Stimulated activated CD8-positive, alpha-beta memory T cell treated with anti-CD3 and anti-CD28 coated beads, Interleukin-2, amount 100 ng/mL, for 1 hour (primary cell): ENCODE measurements at places on chromosomes 16 and 17.

GRCh38 chr16:67146523-67147357 lies 4.1 kb downstream of the B3GNT9 start:
- DNase-seq, result no peak

DNA sequence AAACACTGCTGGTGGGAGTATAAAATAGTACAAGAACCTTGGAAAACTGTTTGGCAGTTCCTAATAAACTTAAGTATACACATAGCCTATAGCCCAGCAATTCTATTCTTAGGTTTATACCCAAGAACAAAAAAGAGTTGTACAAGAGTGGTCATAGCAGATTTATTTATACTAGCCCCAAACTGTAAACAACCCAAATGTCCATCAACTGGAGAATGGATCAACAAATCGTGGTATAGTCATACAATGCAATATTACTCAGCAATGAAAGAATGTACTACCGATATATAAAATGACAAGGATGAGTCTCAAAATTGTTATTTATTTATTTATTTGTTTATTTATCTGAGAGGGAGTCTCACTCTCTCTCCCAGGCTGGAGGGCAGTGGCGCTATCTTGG lies 23.1 kb downstream of the GNGT2 start:
- no peak for DNase-seq

DNA sequence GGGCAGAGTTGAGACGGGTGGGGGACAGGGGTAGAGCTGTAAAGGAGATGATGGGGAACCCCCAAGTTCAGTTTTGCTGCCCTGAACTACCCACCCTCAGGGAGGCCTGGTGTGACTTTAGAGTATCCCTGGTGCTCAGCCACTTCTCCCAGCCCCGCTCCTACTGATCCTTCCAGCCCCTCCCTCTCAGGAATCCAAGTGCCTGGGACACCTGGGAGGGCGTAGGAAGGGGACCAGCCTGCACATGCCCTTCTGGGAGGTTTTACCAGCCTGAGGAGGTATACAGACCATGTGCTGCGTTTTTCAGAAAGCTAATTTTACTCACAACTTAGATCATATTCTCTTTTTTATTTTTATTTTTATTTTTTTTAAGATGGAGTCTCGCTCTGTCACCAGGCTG lies 4.1 kb downstream of the ST6GALNAC2 start:
- no peak for DNase-seq

DNA sequence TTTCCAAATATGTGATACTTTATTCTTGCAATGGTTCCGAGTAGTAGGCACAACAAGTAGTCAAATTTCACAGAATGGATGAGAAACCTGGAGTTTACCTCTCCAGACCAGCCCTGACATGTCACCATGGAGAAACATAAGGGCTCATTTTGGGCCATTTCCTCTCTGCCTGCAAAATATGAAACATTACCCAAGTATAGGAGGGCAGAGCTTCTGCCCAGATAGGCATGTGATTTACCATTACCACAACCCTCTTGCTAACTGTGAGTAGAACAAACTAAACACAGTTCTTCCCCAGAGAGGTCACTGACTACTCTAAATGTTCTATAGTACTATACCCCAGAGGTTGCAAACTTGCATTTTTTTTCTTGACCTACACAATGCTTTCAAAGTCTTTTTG lies 15.7 kb upstream of the KPNB1 start:
- no peak for DNase-seq

GRCh38 chr16:24281466-24281865 lies 25.3 kb downstream of the CACNG3 start:
- no peak for DNase-seq

DNA sequence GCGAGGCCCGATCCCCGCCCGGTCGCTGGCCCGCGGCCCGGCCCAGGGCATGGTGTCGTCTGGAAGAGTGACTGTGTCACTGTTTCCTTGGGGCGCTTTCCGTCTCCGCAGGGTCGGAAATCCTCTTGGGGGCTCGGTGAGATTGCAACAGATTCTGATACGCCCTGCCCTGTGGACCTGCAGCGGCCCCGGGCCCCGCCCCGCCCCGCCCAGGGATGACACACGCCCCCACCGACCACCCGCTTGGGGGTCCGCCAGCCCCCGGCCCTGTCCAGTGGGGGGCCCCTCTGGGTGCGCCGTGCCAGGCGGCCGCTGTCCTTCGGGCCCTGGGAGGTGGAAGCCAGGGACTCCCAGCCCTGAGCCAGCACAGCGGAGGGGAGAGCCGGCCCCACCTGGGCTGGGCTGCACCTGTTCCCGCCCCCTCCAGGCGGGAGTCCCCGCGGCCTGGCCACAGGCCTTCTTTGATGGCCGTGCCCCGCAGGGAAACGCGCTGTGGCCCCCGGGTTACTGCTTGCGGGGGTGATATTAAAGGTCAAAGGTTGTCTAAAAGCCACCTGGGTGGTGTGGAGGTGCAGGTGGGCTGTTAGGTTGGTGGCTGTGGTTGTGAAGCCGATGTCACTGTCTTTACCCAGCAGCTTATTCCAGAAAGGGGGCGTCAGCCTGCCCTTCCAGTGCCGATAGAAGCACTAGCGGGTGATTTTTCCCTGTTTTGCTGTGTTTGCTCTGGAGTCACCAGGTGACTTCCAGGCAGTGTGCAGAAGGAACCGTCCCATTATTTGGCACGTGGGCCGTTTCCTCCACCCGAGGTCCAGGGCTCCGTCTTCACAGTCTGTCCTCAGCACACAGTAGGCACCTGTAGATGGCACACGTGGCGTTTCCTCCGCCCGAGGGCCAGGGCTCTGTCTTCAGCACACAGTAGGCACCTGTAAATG lies 752 bp downstream of the TBC1D24 start:
- peak; percentile 30 for DNase-seq

DNA sequence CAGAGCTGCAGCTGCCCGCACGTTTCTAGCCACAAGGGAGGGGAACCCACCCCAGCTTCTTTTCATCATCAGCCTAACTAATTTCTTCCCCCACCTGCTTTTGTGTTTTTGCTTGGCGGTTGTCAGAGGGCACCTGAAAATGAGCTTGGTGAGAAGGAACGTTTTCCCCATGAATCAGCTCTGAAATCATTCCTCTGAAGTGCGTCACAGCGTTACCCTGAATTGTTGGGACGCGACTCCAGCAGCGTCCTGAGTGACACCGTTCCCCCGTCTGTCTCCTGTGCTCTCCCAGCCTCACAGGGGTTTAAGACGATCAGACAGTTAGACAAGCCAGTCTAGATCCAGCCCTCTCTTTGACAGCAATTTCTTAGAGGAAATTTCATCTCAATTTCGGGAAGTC lies 722.9 kb upstream of the EEF2KMT start:
- no peak for DNase-seq

DNA sequence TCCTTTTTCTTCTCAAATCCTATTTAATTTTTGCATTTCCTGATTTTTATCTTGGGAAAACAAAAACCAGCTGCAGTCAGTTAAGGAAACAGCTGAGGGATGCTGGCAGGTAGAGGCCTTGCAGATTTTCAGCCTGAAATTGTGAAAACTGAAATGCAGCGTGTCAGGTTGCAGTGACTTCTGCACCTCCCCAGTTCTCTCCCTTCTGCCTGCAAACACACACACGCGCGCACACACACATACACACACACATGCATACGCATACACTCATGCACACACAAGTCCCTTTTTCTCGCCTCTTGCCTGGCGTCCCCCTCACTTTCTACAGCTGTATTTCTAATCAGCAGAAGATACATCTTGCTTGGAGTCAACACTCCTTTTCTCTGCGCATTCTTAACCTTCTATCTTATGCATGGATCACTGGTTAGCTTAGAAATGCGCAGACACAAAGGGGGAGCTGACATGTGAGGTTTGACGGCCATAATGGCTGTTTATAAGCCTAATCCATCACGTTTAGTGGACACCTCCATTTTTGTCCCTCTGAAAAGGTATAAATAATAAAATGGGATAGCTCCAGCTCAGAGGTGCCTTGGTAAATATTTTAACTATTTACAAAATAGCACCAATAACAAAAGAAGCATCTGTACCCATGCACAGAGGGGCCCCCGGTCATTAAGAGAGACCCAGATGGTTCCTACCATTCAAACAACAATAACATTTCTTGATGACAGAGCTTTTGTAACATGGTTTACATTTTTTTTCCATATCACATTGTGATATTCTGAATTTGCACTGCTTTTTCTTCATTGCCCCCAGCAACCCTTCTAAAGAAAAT lies 392.1 kb upstream of the SALL1 start:
- DNase-seq, result no peak

DNA sequence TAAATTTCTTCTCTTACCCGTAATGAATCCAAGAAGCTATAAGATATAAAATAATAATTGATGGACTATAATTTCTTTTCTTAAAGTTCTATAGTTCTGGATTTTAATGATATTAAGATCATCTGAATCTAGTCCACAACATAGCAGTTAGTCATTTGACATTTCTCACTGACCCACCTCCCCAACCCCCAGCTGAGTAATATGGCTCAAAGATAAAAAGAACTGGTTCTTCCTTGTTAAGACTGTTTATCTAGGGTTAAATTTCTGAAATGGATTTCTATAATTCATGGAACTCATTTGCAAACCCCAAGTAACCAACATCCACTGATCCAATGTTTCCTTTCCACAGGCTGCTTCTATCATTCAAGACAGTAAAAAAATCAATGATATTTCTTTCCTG lies 133.9 kb upstream of the SOX9 start:
- no peak for DNase-seq
